Dorsolateral prefrontal cortex (tissue), 122 donors: ENCODE measurements at places on chromosomes 7 and 10.

DNA sequence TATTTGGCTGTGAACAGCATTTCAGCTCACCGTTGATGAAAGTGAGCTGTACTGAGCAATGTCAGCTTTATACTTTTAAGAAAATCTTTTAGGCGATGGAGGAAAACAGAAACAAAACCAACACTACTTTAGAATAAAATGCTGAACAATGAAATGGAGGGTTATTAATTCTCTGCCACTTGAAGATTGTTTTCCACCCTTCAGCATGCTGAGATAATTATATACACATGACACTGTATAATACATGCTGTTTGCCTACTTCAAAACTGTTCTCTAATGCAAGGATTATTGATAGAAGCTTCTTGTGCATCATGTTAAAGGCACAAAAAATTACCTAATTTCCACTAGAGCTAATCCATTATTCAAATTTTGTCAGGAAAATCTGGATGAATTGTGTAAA is 66.8 kb downstream of the CACNA2D1 start:
- DNase-seq: no peak

DNA sequence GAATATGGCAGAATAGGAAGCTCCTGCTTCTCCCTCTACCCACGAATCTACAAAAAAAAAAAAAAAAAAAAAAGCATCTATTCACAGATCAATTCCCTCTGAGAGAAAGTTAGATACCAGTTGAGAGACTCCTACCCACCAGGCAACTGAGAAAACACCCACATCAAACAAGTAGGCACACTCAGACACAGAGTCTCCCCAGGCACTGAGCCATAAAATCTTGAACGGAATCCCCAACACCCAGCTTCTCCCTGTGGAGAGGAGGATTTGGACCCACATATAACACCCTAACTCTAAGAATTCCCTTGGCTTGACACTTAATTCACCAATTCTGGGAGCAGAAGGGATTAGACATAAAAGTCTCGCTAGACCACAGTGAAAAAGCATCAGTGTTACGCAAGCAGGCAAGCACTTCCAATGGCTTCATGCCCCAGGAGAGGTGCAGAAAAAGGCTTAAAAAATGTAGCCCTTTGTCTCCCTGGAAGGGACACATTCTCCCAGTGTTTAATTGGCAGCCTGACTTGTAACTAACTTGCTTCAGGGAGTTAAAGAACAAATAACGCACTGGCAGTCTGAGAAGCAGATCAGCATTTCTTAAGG is 192.2 kb downstream of the ELAPOR2 start:
- DNase-seq: no peak

GRCh38 chr7:1853431-1853985 is 183.4 kb downstream of the ELFN1 start:
- DNase-seq: no peak

GRCh38 chr7:103857435-103857834 is 132.0 kb downstream of the RELN start:
- DNase-seq: no peak

GRCh38 chr10:74988054-74988775 is 123.2 kb upstream of the SAMD8 start:
- no peak for DNase-seq

- no peak for DNase-seq
Measured at GRCh38 chr7:617614-618538, 98.2 kb upstream of the PDGFA start.

DNA sequence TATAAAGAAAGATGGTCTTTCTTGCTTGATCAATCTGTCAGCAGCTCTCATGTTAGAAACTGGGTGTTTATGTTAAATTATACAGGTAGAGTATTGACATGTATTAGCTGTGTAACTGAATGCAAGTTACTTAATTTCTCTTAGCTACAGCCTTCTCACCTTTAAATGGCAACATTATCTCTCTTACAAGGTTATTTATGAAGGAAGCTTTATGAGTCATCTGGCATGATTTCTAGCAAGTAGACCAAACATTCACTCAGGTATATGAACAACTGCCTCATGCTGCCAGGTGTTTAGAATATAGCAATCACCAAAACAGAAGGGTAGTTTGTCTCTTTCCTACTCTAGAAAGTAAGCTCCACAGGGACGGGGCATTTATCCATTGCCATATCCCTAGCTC is 8.5 kb downstream of the ARL4A start:
- DNase-seq: no peak

DNA sequence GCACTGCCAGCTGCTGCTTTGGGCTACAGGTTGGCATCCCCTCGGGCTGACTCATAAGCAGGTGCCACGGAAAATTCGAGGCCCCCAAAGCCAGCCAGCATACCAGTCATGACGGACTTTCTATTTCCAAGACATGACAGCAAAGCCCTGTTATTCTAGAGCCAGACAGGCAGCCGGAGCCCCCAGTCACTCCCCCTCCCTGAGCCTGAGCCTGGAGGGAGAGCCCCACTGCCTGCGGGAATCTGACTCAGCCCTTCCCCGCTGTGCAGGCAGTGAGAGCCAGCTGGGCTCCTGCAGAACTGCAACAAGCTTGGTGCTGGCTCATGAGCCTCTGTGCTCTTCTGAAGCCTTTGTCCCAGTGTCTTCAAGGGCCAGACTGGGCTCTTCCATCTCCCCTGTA is 15.8 kb downstream of the BTBD16 start:
- DNase-seq: peak; percentile 80

DNA sequence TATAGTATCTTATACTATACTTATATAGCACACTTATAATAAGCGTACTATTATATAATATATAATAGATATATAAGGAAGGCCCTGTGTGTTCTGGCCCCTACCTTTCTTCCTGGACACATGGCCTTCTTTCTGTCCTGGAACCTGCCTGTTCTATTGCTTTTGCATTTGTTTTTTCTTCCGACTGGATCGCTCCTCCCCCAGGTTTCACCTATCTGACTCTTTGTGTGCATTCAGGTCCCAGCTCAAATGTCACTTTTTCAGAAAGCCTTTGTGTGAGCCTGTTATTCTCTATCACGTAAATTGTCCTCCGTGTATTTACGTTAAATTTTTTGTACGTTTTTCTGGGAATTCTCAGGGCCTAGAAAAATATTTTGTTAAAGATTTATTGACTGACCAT is 2.9 kb upstream of the TRIM8 start:
- no peak for DNase-seq

- no peak for DNase-seq
Measured at GRCh38 chr10:71637305-71637704, 82.3 kb downstream of the C10orf105 start.

DNA sequence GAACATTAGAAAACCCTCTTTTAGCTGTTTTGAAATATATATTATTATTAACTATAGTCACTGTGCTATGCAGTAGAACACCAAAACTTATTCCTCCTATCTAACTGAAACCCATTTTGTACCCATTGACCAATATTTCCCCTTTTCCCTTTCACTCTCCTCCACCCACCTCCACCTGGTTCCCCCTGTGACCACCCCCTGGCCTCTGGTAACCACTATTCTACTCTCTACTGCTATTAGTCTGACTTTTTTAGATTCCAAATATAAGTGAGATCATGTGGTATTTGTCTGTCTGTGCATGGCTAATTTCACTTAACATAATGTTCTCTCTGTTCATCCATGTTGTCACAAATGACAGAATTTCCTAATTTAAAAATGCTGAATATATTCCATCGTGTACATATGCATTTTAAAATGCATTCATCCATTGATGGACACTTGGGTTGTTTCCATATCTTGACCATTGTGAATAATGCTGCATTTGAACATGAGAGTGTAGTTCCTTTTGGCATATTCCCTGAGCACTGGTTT is 18.7 kb downstream of the TBC1D12 start:
- DNase-seq: no peak

DNA sequence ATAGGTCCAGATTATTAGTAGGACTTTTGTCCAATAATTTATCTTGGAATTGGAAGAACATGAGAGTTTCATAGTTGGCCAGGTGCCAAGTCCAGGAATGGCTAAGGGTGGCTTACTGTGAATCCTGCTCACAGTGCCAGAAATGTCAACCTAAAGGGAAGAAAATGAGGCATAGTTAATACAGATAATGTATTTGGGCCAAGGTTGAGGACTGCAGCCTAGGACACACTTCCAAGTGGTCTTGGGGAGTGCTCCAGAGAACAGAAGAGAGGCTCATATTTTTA is 78.2 kb downstream of the MAPK8 start:
- DNase-seq: no peak

DNA sequence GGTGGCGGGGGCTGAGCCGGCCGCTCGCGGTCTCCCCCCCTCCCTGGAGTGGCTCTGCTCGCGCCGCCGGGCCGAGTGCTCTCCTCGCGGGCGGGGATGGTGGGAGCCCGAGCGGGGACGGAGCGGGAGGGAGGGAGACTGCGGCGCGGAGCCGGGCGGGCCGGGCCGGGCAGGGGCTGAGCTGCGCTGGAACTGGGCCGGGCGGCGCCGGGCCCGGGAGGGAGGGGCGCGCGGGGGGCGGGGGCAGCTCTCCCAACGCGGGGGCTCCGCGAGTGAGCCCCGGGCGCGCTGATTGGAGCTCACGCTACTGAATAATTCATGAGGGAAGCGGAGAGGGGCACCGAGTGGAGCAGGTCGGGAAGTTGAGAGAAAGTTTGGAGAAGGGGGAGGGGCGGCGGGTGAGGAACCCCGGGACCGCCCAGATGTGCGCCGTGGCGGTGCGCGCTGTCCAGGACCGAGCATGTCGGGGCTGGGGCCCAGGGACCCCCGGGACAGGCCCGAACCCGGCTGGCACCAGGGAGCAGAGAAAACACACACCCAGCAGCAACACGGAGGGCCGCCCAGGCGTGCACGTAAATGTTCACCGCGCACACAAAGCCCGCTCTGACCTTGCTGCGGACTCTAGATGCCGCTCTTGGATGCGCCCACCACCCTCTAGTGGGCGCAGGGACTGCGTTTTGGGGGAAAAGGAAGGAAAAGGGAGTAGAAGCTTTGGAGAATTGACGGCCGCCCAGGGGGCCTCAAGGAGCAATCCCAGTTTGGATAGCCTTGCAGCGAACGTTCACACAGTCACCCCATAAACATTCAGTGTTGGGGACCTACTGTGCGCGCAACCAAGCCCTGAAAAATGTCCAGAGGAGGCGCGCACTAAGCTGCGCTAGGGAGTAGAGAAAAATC is at the start of gene EPHB4:
Gene EPHB4, minus strand, starts transcription at position 194 of the 897 bp plus-strand sequence. CDS start 493 bp downstream, outside the sequence.
- no peak for DNase-seq

GRCh38 chr7:27180431-27181420 is 4.3 kb downstream of the HOXA11 start:
- DNase-seq: no peak

GRCh38 chr7:24979470-24979862 is 512 bp downstream of the OSBPL3 start:
- peak; percentile 64 for DNase-seq

DNA sequence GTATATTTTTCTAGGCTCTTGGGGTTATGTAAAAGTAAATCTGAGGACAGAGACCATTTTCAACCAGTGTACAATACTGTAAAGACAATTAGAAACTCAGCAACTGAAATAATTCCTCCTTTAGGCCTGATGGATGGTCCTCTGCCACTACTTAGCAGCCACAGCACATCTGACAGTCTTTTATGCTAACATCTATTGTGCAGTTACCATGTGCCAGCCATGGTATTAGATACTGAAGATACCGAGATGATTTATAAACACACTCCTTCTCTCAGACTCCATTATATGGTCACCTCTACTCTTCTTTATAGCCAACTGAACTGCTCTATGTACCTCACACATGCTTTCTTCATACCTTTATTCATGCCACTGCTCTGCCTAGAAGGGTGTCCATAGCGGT is 61.2 kb upstream of the CCNJ start:
- no peak for DNase-seq

DNA sequence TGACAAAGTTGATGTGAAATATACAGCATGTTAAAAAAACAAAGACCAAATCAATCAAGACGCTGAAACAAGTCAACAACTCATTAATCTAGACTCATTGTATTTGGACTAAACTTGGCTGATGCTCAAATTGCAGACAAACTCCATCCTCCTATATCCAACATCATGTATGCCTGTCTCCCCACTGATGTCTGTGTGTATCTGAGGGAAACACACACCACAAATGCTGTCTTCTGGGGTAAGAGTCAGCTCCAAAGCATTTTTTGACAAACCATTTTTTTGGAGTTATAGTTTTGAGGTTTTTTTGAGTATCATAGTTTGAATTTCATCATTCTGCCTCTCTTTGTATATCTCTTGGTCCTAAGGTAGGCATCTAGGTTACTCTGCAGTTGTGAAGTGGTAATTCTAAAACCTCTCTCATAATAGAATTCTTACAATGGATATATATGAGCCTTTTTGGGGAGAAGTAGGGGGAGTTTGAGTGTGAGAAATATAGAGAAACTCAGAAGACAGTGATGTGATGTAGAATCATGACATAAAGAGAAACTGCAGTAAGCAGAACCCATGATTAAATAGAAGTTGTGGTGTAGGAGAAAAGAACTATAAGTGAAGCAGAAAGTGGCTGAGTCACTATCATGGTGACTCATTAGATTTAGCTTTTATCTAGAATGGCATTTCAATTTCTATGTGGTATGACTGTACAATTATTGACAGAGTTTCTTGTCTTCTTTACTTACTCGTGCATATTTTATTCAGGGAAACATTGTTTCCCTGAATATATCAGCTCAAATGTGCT is 1531.1 kb upstream of the LRRTM3 start:
- DNase-seq: no peak

DNA sequence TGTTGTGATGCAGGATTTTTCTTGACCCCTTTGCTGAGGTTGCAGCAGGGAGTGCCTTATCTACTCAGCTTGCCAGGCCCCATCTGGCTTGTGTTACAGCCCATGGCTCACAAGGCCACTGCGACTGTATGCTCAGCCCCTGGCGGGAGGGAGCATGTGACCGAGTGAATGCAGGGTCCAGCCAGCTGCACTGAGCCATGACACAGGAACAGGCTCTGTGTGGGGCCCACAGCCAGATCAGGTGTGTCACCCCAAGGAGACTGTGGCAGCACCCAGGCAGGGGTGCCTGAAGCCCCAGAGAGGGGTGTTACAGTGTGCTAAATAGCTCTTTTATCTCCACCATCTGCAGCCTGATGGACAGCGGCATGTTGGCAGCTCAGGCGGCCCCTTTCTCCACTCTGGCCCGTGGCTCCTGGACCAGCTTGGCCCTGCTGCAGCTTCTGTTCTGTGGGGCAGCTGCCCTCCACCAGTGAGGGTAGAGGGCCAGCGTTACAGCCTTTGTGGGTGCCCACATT is 2.6 kb upstream of the PCBD1 start:
- peak; percentile 69 for DNase-seq

GRCh38 chr10:71440506-71441035 is 43.9 kb downstream of the CDH23 start:
- DNase-seq: no peak

GRCh38 chr7:5694912-5695726 is 86.3 kb downstream of the RNF216 start:
- DNase-seq: peak; percentile 66

GRCh38 chr7:130379532-130379920 is 768 bp upstream of the CPA1 start:
- DNase-seq: no peak
